ENCODE measurements at places on chromosomes 4 and X. TPM values are rescaled to one million over a fixed set of nuclear protein-coding genes. Genes with fewer than 3 reads are reported as not detected.

Gene FHIP1A
- 0.86 TPM for total RNA-seq

Gene MAGEA4
- not detected for total RNA-seq

GRCh38 chr4:38734446-38734845 is 48.3 kb downstream of the TLR10 start:
- peaks cover 15% of the 10 kb centered on the region for H3K4me1 ChIP-seq
- H3K27me3 ChIP-seq: peaks cover 2% of the 10 kb centered on the region
- H3K4me3 ChIP-seq: no peak overlapping the region
- DNase-seq: no peak
- no peaks in the 10 kb centered on the region for H3K36me3 ChIP-seq

Gene SPANXA1
- not detected for total RNA-seq

Gene PCSK1N
- total RNA-seq: 1.4 TPM
